ENCODE measurements at places on chromosomes 6 and 20.

- no peak for DNase-seq
Observed at GRCh38 chr6:13419422-13420195, 67.8 kb downstream of the GFOD1 start.

- no peak for DNase-seq
Observed at GRCh38 chr20:20459726-20460125, 91.8 kb downstream of the INSM1 start.

- no peak for DNase-seq
Observed at GRCh38 chr6:75215291-75215690, 9.4 kb upstream of the COL12A1 start.

DNA sequence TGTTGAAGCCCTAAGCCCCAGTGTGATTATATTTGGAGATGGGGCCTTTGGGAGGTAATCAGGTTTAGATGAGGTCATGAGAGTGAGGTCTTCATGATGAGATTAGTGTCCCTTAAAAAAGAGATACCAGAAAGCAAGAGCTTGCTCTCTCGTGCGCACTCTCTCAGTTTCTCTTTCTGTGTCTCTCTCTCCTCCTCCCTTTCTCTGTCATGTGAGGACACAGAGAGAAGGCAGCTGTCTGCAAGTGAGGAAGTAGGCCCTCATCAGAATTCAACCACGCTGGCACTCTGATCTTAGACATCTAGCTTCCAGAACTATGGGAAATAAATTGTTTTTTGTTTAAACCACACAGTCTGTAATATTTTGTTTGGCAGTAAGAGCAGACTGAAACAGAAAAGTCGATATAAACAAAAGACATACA is 180.5 kb downstream of the IBTK start:
- no peak for DNase-seq

DNA sequence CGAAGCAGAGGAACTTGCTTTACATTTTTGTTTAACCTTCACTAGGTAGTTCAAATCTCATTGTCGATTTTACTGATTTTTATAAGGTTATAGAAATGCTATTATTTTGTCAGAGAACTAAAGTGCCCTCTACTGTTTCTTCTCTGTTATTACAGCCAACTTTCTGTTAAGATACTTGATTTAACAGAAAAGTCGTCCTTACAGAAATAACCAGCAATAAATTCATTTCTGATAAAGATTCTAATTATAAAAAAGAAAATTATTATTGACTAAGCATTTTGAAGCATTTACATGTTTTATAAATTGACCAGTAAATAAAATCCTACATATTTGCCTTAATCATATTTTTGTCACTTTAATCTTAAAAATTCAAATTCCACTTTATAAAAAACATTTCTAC is 60.8 kb downstream of the OGFRL1 start:
- DNase-seq = no peak

- DNase-seq = no peak
Observed at GRCh38 chr6:83371423-83371822, 59.4 kb downstream of the ME1 start.

- no peak for DNase-seq
Observed at GRCh38 chr6:16049168-16049567, 79.7 kb upstream of the MYLIP start.

- no peak for DNase-seq
Observed at GRCh38 chr20:36872852-36873251, 3.1 kb upstream of the TLDC2 start.

DNA sequence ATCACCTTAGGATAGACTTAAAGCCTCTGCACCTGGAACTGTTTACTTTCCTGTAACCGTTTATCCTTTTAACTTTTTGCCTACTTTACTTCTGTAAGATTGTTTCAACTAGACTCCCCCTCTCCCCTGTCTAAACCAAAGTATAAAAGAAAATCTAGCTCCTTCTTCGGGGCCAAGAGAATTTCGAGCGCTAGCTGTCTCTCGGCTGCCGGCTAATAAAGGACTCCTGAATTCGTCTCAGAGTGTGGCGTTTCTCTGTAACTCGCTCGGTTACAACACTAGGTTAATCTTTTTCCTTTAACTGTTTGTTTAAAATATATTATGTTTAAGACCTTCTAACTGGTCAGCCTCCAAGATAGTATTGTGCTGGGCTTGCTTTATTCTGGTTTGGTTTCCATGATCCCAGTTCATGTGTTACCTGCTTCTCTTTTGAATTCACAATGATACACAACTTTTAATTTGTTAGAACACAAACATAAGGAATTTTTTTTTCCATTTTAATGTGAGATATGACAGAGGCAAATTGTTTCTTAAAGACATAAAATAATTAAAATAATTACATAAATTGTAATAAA is 8.7 kb upstream of the NQO2 start:
- DNase-seq = no peak

DNA sequence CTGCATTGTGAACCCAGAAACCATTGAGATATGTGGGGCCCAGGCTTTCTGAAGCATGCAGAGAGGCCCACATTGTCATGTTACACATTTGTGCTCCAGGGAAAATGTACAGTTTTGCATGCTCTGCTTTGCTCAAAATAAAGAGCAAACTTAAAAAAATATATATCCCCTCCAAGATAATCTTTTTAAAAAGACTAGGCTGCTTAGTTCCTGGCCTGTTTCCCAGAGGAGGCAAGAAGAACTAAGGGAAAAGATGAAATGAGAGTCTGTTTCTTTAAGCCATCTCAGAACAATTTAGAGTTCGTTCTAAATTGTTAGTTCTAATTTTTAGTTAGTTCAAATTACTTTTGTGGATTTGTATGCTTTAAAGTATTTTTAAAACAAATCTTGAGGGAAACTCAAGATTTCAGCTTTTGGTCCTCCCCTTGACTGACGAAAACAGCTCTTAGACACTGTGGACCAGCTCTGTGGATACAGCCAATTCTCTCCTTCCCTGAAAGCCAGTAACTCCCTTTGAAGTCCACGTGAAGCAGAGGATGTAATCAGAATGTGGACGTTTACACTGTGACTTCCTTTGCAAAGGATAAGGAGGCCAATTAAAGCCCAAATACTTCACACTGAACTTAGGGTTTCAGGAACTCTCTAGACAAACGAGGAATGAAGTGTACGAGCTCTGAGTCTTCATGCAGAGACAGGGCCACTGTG is 84.7 kb downstream of the CD164 start:
- no peak for DNase-seq

DNA sequence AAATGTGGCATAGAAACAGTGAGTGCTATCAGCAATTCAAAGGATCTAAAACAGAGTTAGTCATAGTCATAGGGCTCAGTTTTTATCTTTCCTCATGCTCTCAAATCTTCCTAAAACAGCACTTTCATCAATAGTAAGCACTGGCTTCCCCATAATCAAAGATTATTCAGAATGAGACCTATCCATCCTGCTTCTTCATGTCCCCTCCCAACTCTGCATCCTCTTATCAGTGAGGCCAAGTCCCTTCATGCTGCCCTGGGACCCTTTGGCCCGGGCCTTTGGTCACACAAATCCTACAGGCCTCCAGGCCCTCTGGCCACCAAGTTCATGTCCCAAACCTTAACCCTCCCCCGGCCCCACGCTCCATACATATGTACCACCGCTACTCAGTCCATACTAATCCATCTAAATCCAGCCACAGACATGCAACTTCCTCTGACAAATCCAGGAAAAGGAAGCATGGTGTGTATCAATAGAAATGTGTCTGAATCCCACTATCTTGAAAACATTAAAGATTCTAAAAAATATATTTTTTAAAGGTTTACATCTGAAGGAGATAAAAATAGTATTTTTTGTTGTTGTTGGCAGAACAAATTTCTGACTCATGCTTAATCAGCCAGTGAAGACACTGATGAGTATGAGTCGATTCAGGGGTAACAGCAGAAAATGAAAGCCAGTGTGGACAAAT is 143.5 kb downstream of the PDE7B start:
- DNase-seq = no peak

- no peak for DNase-seq
Observed at GRCh38 chr20:64216036-64216435, 39.5 kb upstream of the PCMTD2 start.

- no peak for DNase-seq
Observed at GRCh38 chr20:4047614-4048013, 32.3 kb upstream of the RNF24 start.

- no peak for DNase-seq
Observed at GRCh38 chr6:139977887-139978332, 603.5 kb upstream of the CITED2 start.

Measured in WTC11 (cell line).